CD4-positive, alpha-beta memory T cell (primary cell): ENCODE measurements at places on chromosomes 7 and 10. TPM values are rescaled to one million over a fixed set of nuclear protein-coding genes. Genes with fewer than 3 reads are reported as not detected.

The OPN1SW gene
- total RNA-seq, result not detected

The GPR37 gene
- total RNA-seq, result not detected

The RALA gene
- total RNA-seq, result 47.7 TPM

DNA sequence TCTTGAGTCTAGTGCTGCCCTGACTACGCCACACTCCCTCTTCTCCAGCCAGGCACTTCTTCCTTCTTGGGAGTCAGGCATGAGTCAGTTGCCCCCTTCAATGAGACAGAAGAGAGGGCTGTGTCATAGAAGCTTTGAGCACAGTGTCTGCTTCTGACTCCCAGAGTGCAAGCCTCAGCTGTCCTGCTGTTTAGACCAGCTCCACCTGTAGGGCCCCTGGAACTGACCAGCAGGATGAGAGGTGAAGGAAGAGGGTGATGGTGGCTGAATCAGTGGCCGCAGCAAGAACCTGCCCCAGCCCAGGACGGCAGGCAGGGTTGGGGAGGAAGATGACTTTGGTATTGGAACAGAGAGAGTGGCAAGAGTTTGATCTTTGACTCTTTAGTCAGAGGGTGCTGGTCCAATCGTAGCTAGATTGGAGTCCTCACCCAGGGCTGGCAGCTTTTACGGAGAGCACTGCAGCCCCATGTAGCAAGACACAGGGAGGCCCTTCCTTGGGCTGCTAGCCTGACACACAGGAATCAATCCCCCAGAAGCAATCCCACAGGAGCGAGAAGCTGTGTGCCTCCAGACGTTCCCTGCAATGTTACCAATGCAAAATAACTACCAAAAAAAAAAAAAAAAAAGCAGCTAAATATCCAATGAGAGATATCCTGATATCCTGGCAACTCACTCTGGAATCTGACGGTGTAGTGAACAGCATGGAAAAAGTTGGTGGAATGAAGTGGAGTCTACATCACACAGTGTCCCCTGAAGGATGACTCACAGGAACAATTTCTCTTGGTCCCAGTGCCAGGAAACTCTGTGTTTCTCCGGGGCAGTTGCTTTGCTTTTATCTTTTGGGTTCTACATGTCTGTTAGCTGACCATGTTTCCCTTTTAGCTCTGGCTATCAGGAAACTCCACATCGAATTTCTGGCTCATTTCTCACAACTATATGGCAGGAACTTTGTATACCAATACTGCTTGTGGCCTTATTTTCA is 6.9 kb downstream of the C10orf62 start:
- DNase-seq, result no peak
- no peak overlapping the region for H3K4me3 ChIP-seq
- H3K4me1 ChIP-seq, result no peaks in the 10 kb centered on the region
- H3K36me3 ChIP-seq, result no peaks in the 10 kb centered on the region
- no peak overlapping the region for H3K27ac ChIP-seq

DNA sequence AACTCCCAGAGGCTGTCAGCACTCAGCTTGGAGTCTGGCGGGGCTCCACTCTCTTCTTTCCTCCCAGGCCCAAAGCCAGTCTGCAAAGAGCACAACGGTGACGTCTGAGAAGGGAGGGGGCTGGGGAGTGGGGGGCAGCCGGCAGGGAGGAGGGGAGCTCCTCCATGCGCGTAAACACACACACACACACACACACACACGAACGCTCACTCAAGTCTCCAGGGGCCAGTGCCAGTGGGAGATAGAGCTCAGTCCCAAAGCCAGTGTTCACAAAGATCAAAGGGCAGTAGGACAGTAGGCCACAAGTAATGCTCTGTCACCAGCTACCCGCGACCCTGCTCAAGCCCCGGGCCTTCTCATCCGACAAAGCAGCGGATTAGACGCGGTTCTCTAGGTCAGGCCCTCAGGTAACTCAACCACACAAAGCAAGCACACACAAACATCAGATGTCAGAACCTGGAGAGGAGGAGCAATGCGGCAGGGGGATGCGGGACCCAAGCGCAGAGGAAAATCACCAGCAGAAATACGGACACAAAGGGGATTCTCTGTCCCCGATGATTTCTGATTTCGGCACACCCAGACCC is 19.9 kb downstream of the TCAF1 start:
- H3K4me3 ChIP-seq, result no peak overlapping the region
- no peak for DNase-seq
- H3K4me1 ChIP-seq, result peaks cover 13% of the 10 kb centered on the region
- H3K27me3 ChIP-seq, result peaks cover 5% of the 10 kb centered on the region

DNA sequence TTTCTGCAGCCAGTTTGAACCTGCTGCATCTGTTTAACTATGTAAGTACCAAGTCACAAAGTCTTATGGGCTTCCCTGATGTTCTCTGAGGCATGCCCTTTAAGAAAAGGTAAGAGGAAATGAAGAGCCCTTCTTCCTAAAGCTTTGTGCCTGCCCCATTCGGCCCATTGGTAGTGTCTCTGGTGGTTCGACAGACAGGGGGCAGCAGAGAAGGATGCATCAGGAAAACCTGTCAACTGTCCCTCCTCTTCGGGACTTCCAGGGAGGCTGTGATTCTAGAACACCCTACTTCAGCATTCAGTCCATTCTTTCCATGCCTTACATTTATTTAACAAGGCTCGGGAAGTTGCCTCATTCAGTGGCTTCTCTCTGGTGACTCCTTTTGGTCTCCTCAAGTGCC is 1.9 kb upstream of the SFRP4 start:
- H3K27me3 ChIP-seq, result peaks cover 10% of the 10 kb centered on the region
- no peak for DNase-seq
- H3K4me3 ChIP-seq, result no peak overlapping the region
- no peak overlapping the region for H3K27ac ChIP-seq
- no peaks in the 10 kb centered on the region for H3K36me3 ChIP-seq

GRCh38 chr10:34396663-34397062 is 418.4 kb downstream of the PARD3 start:
- DNase-seq, result no peak
- H3K4me3 ChIP-seq, result no peak overlapping the region
- no peaks in the 10 kb centered on the region for H3K4me1 ChIP-seq
- H3K27ac ChIP-seq, result no peak overlapping the region
- no peaks in the 10 kb centered on the region for H3K27me3 ChIP-seq

DNA sequence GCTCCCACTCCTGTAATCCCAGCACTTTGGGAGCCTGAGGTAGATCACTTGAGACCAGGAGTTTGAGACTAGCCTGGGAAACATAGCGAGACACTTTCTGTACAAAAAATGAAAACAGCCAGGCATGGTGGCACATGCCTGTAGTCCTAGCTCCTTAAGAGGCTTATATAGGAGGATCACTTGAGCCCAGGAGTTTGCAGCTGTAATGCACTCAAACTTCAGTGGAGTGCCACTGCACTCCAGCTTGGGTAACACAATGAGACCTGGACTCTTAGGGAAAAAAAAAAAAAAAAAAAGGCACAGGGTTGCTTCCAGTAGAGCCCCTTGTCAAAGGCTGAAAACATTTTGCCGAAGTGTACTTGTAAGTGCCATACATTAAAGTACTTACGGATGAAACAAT is 195.3 kb downstream of the PHTF2 start:
- no peak overlapping the region for H3K27ac ChIP-seq
- H3K4me3 ChIP-seq, result no peak overlapping the region
- H3K27me3 ChIP-seq, result no peaks in the 10 kb centered on the region
- no peaks in the 10 kb centered on the region for H3K36me3 ChIP-seq
- DNase-seq, result no peak

GRCh38 chr7:55558962-55559920 is 13.1 kb downstream of the VOPP1 start:
- H3K4me3 ChIP-seq, result no peak overlapping the region
- peaks cover 98% of the 10 kb centered on the region for H3K4me1 ChIP-seq
- peaks cover 6% of the 10 kb centered on the region for H3K36me3 ChIP-seq
- H3K27ac ChIP-seq, result no peak overlapping the region
- H3K27me3 ChIP-seq, result no peaks in the 10 kb centered on the region
- DNase-seq, result no peak
